ENCODE measurements at places on chromosomes 3 and 15. TPM values are rescaled to one million over a fixed set of nuclear protein-coding genes. Genes with fewer than 3 reads are reported as not detected.
A peak's percentile ranks its signal among the peaks of the same experiment; 100 is the strongest.

DNA sequence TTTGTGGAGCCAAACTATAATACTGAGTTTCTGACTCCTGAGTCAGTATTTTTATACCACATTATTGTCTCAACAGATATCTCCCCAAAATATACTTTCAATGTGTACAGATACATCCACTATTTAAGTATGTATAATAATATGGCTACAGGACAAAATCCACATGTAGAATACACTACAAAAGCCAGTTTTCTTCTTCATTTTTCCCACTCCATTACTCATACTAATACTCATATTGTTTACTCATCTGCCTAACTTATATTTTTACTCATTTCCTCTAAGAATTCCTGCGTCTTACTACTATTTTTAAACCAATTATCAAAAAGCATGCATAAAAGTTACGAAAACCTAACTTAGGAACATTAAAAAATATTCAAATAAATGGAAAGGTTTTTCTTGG, 440.8 kb downstream of the ZNF385D start:
- no peak for DNase-seq
- no peaks in the 10 kb centered on the region for H3K4me1 ChIP-seq
- no peaks in the 10 kb centered on the region for H3K27me3 ChIP-seq

- H3K27me3 ChIP-seq: no peaks in the 10 kb centered on the region
- H3K4me1 ChIP-seq: no peaks in the 10 kb centered on the region
- no peak overlapping the region for H3K27ac ChIP-seq
- no peak overlapping the region for H3K4me3 ChIP-seq
Measured at GRCh38 chr15:46441294-46442062, 806.6 kb downstream of the SQOR start.

- H3K4me1 ChIP-seq: no peaks in the 10 kb centered on the region
- DNase-seq: peak; percentile 73
- H3K4me3 ChIP-seq: no peak overlapping the region
Measured at GRCh38 chr15:25543196-25543595, 104.4 kb upstream of the UBE3A start.

Gene MITF
- 2.2 TPM for total RNA-seq

- no peaks in the 10 kb centered on the region for H3K36me3 ChIP-seq
- peak; percentile 60 for DNase-seq
- no peak overlapping the region for H3K4me3 ChIP-seq
- H3K4me1 ChIP-seq: no peaks in the 10 kb centered on the region
Measured at GRCh38 chr3:16060358-16060852, 114.1 kb upstream of the GALNT15 start.

Gene SLC9A9
- 2.2 TPM for total RNA-seq

GRCh38 chr3:119099785-119100184, 46.2 kb upstream of the TEX55 start:
- no peak overlapping the region for H3K27ac ChIP-seq
- H3K4me3 ChIP-seq: no peak overlapping the region
- DNase-seq: no peak
- H3K36me3 ChIP-seq: no peaks in the 10 kb centered on the region
- H3K4me1 ChIP-seq: no peaks in the 10 kb centered on the region

DNA sequence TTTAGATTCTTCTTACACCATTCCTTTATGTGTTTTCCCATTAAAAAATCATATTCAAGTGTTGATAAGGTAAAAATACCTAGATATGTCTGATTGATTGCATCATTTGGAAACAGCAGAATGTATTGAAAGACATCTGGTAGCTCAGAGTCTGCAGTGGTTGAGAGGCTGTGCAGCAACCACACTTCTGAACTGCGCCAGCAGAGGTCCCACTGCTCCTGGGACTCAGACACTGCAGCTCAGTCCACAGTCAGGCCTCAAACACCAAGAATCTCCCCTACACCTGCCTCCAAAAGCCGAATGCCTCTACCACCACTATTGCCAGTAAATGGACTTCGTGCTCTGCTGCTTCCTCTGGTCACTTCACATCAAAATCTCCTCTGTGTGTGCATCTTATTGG, 176.9 kb upstream of the LMCD1 start:
- peak; percentile 32 for DNase-seq
- H3K4me1 ChIP-seq: no peaks in the 10 kb centered on the region
- H3K4me3 ChIP-seq: no peak overlapping the region
- H3K27ac ChIP-seq: no peak overlapping the region

GRCh38 chr15:33955945-33956344, 12.4 kb upstream of the CHRM5 start:
- DNase-seq: no peak
- H3K27ac ChIP-seq: no peak overlapping the region
- H3K4me3 ChIP-seq: no peak overlapping the region
- H3K36me3 ChIP-seq: no peaks in the 10 kb centered on the region
- H3K27me3 ChIP-seq: no peaks in the 10 kb centered on the region
- no peaks in the 10 kb centered on the region for H3K4me1 ChIP-seq

Gene HHATL
- 1.0 TPM for total RNA-seq

- no peak overlapping the region for H3K27ac ChIP-seq
- no peak for DNase-seq
- H3K36me3 ChIP-seq: no peaks in the 10 kb centered on the region
- no peaks in the 10 kb centered on the region for H3K4me1 ChIP-seq
- H3K4me3 ChIP-seq: no peak overlapping the region
- no peaks in the 10 kb centered on the region for H3K27me3 ChIP-seq
Measured at GRCh38 chr3:169623971-169624370, 39.5 kb downstream of the MECOM start.

Gene PPIB
- 464 TPM for total RNA-seq

Gene CHRFAM7A
- not detected for total RNA-seq

- no peak overlapping the region for H3K4me3 ChIP-seq
- H3K27me3 ChIP-seq: no peaks in the 10 kb centered on the region
- H3K36me3 ChIP-seq: no peaks in the 10 kb centered on the region
- peak overlapping the region; percentile 33 for H3K27ac ChIP-seq
- DNase-seq: no peak
Measured at GRCh38 chr15:63986185-63986680, 60.1 kb downstream of the DAPK2 start.

Gene SEC62
- total RNA-seq: 107 TPM

GRCh38 chr3:69458803-69459365, 73.0 kb upstream of the FRMD4B start:
- no peak for DNase-seq
- no peak overlapping the region for H3K27ac ChIP-seq
- no peaks in the 10 kb centered on the region for H3K27me3 ChIP-seq
- H3K36me3 ChIP-seq: no peaks in the 10 kb centered on the region
- H3K4me3 ChIP-seq: no peak overlapping the region
- H3K4me1 ChIP-seq: no peaks in the 10 kb centered on the region

Gene SLC27A2
- 203 TPM for total RNA-seq

DNA sequence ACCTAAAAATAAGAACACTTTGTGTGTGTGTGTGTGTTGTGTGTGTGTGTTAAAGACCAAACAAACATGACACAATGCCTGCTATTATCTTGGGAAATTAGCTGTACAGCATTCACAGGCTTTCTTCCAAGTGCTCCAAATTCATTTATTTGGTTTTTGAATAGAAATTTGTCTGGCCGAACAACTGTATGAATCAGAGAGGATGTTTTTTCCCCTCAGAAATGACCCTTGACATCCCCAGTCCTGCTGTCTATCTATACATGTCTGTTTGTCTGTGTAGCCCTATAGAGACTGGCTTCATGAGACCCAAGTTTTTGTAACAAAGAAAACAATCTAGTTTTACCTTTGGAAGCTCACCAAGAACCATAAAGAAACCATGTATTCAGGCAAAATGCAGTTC, 549.8 kb downstream of the NSUN3 start:
- no peaks in the 10 kb centered on the region for H3K36me3 ChIP-seq
- H3K4me1 ChIP-seq: no peaks in the 10 kb centered on the region
- DNase-seq: no peak
- H3K27me3 ChIP-seq: no peaks in the 10 kb centered on the region

GRCh38 chr3:32886911-32887310, 64.5 kb upstream of the CCR4 start:
- H3K27me3 ChIP-seq: no peaks in the 10 kb centered on the region
- no peaks in the 10 kb centered on the region for H3K4me1 ChIP-seq
- DNase-seq: no peak
- H3K27ac ChIP-seq: no peak overlapping the region
- H3K4me3 ChIP-seq: no peak overlapping the region
- H3K36me3 ChIP-seq: no peaks in the 10 kb centered on the region

GRCh38 chr3:194632809-194633348, 340 bp downstream of the TMEM44 start:
- peak overlapping the region; percentile 41 for H3K4me3 ChIP-seq
- no peak for DNase-seq
- no peaks in the 10 kb centered on the region for H3K36me3 ChIP-seq
- H3K27me3 ChIP-seq: no peaks in the 10 kb centered on the region
- H3K4me1 ChIP-seq: no peaks in the 10 kb centered on the region

DNA sequence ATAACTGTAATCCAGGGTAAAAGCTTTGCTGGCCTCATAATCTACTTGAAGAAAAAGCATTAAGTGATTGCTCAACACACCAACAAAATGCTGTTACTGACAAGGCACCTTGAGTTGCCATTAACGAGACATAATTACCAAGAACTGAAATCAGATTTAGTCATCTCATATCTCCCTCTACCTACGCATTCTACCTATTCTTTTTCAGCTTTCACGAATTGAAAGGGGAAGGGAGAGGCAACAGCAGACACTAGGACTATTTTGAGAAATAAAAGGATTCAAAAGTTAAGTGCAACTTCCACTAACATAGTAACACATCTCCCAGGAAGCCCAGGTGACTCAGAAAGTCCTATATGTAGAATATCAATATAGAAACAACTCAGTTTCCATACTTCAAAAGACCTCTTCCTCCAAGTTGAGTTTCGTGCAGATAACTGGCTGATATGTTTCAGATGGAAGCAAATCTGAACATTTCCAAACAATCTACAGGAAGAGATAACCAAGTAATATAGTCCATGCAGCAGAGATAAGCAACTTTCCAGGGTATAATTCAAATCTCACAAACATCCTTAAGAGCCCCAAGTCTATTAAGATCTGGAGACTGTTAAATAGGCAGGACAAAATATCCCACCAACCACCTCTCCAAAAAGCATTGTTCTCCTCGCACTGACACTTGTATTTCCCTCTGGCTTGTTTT, 1.9 kb downstream of the OSBPL10 start:
- H3K36me3 ChIP-seq: no peaks in the 10 kb centered on the region
- no peaks in the 10 kb centered on the region for H3K27me3 ChIP-seq
- no peak overlapping the region for H3K4me3 ChIP-seq

Gene TEX55
- not detected for total RNA-seq

DNA sequence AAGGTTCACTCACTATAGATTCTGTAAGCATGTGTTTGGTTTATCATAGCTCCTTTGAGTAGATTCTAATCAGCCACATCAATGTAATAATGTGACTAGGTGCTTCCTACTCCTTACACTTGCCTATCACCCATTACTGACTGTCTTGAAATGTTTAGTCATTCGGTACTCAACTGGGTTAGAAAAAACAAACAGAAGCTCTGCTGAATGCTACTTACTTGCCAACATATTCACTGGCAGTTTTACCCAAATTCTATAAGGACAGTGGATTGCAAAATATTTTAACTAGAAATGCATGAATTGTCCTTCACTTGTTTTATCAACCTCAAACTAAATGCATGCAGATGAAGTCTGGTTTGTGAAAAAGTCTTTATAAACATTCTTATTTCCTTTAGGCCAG, 352.1 kb upstream of the ALCAM start:
- H3K27me3 ChIP-seq: no peaks in the 10 kb centered on the region
- no peaks in the 10 kb centered on the region for H3K36me3 ChIP-seq
- H3K27ac ChIP-seq: no peak overlapping the region

Gene GDPGP1
- 7.8 TPM for total RNA-seq

DNA sequence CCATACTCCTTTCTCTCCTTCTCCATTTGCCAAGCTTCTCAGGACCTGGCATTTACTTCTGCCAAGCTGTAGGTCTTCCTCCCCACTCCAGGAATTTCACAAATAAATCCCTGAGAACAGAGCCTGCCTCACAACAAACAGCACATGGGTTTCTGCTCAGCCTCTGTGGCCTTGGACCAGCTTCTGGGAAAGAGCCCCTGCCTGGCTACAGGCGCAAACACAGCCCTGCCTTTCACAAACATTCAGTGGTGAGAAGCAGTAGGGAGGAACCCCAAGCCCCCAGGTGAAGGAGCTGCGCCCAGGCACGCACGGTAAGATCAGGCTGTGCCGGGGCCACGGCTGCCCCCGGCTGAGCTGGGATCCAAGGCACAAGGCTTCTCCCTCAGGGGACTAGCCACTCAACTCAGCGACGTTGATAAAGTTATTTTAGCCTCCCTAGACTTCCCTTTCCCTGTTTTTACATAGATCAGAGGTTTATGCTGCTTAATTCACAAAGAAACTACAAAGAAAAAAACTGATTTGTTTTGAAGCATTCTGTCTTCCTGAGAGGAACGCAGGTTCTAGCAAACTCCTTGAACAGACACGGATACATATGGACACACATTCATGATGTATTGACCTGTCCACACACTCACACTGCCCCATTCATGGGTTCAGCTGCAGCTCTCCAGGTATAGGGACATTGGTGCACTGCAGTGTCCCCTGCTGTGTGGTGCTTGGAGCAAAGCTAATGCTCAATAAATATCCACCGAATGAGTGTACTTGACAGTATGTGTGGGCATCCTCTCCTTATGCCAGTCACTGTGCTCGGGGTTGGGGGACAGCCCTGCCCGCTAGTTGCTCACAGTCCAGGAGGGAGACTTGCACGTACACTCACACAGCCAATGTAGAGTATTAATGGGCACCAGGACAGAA, 25.4 kb downstream of the HES1 start:
- no peak for DNase-seq
- H3K27ac ChIP-seq: no peak overlapping the region
- H3K4me1 ChIP-seq: no peaks in the 10 kb centered on the region
- H3K36me3 ChIP-seq: no peaks in the 10 kb centered on the region
- no peak overlapping the region for H3K4me3 ChIP-seq

All from right lobe of liver (tissue), 6 donors.